ENCODE measurements at places on chromosomes 2 and 18.

DNA sequence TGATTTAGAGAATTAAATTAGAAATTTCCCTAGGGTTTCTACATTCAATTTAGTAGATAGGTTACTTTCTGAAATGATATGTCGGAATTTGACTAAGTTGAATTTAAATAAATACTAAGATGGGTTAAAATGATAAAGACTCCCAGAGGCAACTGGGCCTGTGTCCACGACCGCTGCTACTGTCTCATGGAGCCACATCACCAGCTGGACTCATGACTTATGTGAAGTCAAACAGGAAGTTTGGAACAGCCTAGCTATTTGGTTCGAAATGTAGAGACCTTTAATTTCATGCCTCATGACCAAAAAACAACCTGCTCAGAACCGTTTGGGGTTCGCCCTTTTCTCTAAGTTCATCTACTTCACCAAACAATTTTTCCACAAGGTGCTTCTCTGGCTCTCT is 22.2 kb downstream of the GRHL1 start:
- DNase-seq = no peak

- DNase-seq = no peak
Measured at GRCh38 chr2:88568179-88568578, 59.1 kb downstream of the EIF2AK3 start.

- DNase-seq = no peak
Measured at GRCh38 chr2:172736424-172737174, 954 bp downstream of the RAPGEF4 start.

DNA sequence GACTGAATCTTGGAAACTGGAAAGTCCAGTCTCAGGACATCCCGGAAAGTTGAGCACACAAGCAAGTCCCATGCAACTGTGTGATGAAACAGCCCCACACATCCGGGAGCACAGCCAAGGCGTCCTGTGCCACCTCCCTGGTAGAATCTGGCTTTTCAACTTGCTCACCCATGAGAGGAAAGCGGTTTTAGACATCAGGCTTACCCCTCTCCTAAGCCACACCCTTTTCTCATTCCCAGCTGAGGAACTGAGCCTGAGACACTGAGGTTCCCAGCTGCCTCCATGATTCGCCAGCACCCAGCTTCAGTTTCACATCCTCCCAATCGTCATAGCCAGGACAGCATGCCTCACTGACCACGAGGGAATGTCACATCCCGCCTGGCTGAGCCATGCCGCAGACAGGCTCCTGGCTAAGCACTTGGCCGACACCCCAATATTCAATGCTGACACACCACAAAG is 60.3 kb downstream of the STEAP3 start:
- DNase-seq = no peak

DNA sequence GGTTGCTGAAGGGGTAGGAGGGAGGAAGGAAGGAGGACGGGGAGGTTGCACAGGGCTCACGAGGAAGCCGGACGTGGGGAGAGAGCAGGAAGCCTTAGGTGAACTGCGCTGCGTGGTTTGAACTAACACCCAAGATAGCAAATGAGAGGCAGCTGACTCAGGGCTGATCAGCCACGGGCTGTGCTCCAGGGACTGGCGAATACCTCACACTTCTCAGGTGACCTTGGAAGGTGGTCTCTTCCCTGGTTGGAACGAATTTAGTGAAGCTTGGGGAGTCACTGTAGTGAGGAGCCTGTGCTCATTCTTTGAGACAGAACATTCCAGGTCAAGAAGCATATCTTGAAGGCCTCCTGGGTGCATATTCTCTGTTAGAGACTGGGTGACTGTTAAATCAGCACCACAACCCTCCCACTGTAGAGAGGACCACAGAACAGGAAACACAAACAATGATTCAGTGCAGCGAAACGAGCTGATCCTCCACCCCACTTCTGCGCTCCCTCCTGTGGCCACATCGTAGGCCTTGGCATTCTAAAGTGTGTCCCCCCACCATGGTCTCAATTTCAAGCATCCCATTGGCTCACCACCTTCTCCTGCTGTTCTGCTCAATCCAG is 33.8 kb downstream of the TOGARAM2 start:
- no peak for DNase-seq

GRCh38 chr18:22424565-22424963 is 6.8 kb upstream of the CTAGE1 start:
- no peak for DNase-seq

DNA sequence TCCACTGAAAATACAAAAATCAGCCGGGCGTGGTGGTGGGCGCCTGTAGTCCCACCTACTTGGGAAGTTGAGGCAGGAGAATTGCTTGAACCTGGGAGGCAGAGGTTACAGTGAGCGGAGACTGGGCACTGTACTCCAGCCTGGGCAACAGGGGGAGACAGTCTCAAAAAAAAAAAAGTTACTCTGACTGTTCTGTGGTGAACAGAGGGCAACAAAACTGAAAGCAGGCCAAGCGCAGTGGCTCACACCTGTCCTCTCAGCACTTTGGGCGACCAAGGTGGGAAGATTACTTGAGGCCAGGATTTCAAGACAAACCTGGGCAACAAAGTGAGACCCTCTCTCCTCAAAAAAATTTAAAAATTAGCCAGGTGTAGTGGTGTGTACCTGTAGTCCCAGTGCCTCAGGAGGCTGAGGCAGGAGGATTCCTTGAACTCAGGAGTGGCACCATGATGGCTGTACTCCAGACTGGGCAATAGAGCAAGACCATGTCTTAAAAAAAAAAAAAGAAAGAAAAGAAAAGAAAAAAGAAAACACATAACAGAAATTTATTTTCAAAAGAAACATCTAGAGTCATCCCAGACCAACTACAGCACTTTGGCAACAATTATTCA is 13.6 kb upstream of the RTN4 start:
- DNase-seq = no peak

DNA sequence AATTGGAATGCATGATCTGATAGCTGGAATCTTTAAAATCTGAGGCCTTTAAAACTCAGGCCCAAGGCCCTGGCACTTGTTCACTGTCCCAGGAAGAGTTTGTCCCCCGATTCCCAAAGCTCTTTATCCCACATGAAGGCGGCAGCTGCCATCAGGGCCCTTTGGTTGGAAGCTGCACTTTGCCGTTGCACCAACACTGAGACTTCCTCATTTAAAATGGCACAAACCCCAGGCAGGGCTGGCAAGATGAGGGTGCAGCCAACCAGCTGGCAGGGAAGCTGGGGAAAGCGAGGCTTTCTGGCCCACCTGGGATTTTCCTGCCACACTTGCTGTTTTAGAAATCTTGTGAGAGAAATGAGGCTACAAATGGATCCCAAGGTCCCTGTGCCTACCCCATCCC is 6.3 kb downstream of the FLACC1 start:
- DNase-seq = no peak

DNA sequence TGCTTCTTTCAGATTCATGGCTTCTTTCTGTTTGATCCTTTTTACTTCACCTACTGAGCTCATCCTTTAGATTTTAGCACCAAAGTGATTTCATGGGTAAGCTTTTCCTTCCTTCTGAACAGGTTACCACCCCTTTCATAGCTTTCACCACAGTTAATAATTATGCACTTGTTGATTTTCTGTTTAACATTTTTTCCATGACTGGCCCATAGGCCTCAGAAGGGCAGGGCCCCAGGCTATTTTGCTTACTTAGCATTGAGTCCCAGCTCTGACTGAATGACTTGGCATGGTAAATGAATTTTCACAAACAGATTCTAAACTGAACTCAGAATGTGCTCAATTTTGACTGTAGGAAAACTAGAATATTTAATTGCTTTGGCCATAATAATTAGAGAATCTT is 177.0 kb downstream of the GCA start:
- DNase-seq = no peak

GRCh38 chr2:171149986-171150693 is 10.6 kb downstream of the TLK1 start:
- DNase-seq = no peak

DNA sequence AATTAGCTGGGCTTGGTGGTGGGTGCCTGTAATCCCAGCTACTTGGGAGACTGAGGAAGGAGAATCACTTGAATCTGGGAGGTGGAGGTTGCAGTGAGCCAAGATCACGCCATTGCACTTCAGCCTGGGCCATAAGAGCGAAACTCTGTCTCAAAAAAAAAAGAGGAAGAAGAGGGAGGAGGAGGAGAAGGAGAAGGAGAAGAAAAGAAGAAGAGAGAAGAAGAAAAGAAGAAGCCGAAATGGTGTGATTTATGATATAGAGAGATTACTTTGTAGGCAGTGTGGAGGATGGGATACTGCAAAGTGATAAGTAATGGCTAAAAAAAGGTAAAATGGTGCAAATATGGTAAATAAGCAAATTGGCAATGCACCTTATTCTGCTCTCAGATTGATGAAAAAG is 25.1 kb downstream of the THNSL2 start:
- DNase-seq = no peak

DNA sequence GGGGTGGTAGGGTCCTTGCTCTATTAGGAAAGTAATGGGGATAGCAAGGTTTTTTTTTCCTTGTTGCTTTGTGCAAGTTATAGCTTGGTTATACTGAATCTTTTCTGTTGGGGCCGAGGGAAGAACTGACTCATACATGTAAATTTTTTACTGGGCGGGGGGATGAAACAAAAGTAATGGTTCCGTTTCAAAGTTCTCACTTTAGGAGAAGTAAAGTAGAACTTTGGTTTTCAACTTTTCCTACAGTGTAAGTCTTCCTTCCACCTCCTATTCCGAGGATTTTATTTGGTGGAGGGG is 1.1 kb downstream of the AFTPH start:
- no peak for DNase-seq

GRCh38 chr18:5302606-5303005 is 7.1 kb upstream of the ZBTB14 start:
- no peak for DNase-seq

GRCh38 chr2:175567435-175568061 is 386.0 kb upstream of the ATP5MC3 start:
- no peak for DNase-seq

DNA sequence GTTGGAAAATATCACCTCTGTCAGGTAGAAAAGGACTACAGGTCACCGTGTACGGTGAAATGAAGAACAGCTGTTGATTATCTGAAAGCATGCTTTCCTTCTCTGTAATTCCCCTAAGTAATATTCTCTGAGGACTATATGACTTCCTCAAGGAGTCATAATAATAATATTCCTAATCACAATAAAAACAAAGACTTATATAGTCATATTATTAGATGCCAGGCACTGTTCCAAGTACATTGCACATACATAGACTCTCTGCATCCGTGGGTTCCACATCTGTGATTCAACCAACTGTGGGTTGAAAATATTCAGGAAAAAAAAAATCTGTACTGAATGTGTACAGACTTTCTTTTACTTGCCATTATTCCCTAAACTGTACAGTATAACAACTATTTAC is 512.4 kb upstream of the ID2 start:
- DNase-seq = no peak

GRCh38 chr2:218089259-218089658 is 20.2 kb downstream of the RUFY4 start:
- no peak for DNase-seq

GRCh38 chr2:114384441-114384840 is 58.0 kb upstream of the DPP10 start:
- no peak for DNase-seq

GRCh38 chr2:155651851-155652250 is 680.7 kb downstream of the NR4A2 start:
- no peak for DNase-seq

GRCh38 chr2:176280156-176280555 is 10.9 kb downstream of the MTX2 start:
- DNase-seq = no peak

DNA sequence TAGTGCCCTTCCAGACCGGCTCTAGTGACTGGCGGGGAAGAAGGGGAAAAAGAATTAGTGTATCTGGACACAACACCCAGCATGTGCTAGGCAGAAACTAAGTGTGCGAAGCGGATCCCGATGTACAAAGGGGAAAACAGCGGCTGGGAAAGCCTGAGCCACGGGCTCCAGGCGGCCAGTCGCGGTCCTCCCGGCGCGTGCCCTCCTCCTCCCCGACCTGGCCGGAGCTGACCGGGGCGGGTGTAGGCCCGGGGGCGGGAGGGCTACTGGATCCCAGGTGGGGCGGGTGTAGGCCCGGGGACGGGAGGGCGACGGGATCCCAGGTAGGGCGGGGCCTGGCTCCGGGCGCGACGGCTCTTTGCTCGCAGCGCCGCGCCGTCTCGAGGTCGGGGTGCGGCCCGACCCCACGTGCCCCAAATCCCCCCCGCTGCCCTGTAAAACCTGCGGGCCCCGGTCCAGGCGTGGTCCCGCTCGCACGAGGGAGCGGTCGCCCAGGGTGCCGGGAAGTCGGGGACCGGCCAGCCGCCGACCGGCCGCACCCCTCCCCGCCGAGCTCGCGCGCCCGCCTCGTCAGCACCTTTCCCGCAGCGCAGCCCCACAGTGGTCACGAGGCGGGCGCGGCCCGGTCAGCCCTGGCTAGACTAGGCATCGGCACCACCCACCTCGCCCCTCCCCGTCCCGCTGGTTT is 48.8 kb downstream of the C2orf42 start:
- DNase-seq = peak; percentile 32

DNA sequence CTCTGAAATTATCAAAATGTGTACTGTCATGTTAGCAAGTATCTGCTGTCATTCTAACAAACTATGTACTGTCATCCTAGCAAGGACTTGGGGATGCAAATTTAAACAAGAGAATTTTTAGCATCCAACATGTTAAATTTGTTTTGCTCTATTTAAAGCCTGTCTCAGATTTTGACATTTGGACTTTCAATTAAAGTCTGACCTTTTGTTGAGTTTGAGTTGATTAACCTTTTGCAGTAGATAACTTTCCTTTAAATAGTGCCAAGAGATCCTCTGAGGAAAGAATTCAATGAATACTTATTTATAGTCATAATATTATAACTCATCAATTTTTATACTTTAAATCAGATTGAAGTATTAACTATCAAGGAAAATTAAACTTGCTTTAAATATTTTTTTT is 80.2 kb downstream of the TDRD15 start:
- no peak for DNase-seq

DNA sequence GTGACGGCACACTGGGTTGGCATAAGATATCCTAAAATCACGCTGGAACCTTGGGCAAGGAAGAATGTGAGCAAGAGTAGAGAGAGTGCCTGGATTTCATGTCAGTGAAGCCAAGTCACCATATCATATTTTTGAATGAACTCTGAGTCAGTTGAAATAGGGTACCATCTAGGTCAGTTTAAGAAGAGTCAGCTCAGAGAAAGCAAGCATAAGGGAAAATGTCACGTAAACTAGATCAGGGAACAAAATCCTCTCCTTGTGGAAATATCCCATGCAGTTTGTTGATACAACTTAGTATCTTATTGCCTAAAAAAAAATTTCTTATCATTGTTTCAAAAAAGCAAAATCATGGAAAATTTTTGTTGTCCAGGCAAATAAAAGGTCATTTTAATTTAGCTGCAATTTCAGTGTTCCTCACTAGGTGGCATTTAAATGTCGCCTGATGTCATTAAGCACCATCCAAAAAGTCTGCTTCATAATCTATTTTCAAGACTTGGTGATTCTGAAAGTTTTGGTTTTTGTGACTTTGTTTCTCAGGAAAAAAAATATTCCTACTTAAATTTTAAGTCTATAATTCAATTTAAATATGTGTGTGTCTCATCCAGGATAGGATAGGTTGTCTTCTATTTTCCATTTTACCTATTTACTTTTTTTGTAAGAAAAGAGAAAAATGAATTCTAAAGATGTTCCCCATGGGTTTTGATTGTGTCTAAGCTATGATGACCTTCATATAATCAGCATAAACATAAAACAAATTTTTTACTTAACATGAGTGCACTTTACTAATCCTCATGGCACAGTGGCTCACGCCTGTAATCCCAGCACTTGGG is 19.6 kb downstream of the RSAD2 start:
- peak; percentile 26 for DNase-seq

GRCh38 chr2:178863856-178864620 is 56.8 kb upstream of the TTN start:
- DNase-seq = no peak

GRCh38 chr2:75277111-75277510 is 77.8 kb upstream of the TACR1 start:
- DNase-seq = no peak

Data from HCT116 (cell line).